ENCODE measurements at places on chromosomes 13 and 19.

GRCh38 chr13:113508521-113509254 lies 18.2 kb upstream of the DCUN1D2 start:
- no peak for DNase-seq

DNA sequence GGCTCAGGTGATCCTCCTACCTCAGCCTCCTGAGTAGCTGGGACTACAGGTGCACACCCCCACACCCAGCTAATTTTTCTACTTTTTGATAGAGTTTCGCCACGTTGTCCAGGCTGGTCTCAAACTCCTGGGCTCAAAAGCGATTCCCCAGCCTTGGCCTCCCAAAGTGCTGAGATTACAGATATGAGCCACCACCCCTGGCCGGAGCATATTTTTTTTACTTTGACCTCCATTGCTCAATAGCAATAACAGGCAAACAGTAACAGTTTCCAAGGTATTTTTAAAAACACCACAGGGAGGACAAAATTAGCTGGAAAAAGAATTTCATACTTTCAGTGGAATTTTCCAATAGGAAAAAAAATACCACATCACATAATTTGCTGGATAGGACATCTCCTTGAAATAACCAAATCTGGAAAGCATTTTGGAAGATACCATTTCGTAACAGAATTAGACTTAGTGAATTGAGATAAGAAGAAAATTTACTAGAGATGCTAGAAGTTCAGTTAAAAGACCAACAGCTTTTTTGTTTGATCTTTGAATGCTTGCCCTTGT lies 5.2 kb downstream of the DUXA start:
- no peak for DNase-seq

- no peak for DNase-seq
Measured at GRCh38 chr19:3499738-3500428, 591 bp downstream of the DOHH start.

DNA sequence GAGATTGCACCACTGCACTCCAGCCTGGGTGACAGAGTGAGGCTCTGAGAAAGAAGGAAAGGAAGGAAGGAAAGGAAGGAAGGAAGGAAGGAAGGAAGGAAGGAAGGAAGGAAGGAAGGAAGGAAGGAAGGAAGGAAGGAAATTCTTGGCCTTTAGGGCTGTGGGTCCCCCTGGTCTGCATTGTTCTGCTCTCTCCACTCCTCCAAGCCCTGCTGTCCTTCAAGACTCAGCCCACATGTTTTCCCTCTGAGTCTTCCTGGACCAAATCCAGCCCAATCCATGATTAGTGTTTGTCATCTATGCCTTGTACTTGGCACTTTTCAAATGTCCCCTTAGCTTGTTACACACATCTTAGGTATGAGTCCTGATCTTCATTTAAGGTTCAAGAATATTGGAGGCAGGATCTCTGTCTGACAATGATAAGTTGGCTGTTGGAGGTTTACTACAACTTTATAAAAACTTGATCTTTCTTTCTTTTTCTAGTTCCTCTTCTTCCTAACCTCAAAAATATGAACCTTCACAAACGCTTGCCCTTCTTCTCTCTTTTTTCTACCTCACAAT lies 48.8 kb upstream of the INTS6 start:
- no peak for DNase-seq

- no peak for DNase-seq
Measured at GRCh38 chr19:19465436-19466070, 49.8 kb downstream of the TSSK6 start.

DNA sequence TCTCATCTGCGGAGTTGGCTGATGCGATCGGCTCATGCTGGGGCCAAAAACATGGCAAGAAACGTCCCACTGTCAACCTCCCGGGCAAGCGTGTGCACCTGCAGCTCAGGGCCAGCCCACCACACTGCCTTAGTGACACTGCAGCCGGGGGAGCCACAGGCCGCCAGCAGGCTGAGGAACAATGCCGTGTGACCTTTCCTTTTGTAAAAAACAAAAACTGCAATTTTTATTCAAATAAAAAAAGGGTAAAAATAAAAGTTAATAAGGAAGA lies 18.8 kb upstream of the TMEM255B start:
- no peak for DNase-seq

DNA sequence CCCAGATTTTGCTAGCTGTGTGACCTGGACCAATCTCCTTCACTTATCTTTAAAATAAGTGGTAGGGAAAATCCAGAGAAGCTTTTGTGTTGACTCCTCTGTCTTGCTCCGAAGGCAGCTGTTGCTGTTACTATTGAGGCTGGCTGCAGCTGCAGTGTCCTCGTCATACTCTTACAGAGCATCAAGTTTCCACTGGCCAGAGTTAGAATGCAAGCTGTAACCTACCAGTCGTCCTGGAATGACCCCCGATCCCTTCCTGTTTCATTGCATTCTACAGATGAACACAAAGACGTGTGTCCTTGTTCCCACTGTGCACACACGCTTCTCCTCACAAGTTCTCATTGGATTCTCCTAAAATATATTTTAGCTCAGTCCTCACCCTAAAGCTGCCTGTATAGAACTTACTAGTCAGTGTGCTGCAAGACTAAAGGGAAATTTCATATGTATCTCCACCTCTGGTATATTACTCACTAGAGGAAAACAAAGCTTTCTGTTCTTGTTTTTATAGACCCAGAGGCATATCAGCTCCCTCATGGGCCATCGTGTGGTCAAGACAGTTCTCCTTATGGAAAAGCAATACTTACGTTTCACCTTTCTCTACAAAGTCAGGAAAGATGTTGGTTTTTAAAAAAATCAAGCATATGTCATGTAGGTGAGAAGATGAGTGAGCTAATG lies 589.8 kb downstream of the LMO7 start:
- DNase-seq = no peak
